ENCODE measurements at places on chromosomes 5 and 9.

DNA sequence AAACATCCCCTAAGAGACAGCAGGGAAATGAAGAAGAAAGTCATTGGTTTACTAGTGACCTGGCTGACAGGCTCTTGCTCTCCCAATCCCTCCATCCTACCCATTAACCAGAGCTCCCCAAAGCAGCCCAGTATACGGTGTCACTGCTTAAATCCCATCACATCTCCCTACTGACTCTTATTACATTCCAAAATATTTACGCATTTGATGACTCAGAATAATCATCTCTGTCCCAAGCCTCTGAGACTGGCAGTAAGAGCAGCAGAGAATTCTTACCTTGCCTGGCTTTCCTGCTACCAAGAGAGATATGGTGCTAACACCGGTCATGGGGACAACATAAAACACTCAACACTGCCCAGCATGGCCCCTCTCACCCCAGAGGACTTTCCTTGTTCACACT is 20.2 kb upstream of the WHRN start:
- no peak for DNase-seq

GRCh38 chr5:6525910-6526309 is 77.3 kb downstream of the UBE2QL1 start:
- no peak for DNase-seq

GRCh38 chr9:108606401-108606800 is 249.4 kb downstream of the ACTL7B start:
- no peak for DNase-seq

DNA sequence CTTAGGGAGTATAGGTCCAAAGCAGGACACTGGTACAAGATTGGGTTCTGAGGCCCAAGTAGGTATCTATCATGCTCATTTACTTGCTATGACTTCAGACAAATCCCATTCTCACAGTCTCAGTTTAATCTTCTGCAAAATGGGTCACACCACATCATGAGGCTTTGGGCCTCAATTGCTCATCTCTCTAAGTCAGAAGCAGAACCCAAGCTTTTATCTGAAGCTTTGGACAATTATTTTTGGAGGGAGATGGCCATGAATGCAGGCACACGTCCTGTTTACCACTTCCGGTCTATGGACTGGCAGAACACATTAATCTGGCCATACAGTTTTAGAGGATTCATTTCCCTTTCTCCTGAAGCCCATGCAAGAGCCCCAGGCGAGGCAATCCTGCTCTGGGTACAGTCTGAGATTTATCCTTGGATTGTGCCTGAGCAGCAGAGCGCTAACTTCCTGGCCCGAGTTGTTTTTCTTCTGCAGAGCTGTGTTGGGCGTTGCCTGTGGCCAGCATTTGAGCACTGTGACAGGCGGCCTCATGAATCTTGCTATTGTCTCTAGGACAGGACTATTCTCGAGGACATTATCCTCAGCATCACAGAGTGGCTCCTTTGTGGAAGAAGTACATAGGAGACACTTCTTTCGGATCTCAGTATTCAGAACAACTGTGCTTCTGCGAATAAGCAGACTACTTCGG is 16.1 kb downstream of the SLC22A4 start:
- no peak for DNase-seq

- DNase-seq: no peak
Measured at GRCh38 chr5:58322453-58322852, 137.4 kb downstream of the PLK2 start.

DNA sequence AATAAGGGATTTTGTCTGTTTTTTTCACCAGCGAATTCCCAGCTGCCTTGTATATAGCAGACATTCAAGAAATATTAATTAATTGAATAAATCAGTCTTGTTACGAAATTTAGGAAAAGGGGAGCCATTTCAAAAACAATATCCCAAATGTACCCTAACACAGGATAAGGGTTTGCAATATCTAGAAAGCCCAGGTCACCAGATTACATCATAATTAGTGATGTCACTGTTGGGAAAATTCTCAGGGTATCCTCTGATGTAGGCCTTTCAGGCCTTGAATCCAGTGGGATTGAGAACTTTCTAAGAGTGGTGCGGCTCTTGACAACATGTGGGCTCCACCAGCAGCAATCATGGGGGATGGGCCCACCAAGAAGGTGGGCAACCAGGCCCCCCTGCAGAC is at the start of gene ACTL7A:
TSS of gene ACTL7A (plus strand) at position 270 of the 400 bp plus-strand sequence. CDS start at position 327, 57 bp downstream.
- DNase-seq: no peak

DNA sequence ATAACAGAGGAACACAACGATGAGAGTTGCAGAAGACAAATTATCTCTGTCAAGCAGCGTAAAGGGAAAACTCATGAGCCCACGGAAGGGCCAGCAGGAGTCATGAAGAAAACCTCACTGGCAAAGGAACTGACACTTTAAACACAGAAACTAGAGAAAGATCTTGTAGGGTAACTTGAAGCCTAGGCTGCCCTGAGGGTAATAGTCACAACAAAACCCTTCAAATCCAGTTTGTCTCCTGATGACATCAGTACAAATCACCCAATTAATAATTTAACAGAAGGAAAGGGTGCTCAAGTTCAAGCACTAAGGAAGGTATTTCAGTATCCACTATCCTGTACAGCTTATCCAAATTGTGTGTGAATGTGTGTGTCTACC is 549.1 kb downstream of the MTRR start:
- DNase-seq: peak; percentile 21

DNA sequence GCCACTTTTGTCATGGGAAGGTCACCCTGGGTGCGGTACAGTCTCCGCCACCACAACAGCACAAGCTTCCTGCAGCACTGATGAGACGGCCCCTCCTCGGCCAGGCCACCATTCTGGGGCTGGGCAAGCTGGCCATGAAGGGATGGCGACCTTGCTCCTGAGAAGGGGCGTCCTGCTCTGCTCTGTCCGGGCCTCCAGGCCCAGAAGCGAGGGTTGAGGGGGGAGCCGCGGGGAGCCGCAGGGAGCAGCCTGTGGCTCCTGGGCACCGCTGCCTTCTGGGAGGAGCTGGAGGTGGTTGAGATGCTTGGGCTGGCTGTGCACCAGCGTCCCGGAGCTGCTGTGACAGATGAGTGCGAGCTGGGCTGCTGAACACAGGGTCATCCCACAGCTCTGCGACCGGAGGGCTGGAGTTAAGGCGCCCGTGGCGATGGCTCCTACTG is 84.3 kb upstream of the RAPGEF1 start:
- DNase-seq: no peak

DNA sequence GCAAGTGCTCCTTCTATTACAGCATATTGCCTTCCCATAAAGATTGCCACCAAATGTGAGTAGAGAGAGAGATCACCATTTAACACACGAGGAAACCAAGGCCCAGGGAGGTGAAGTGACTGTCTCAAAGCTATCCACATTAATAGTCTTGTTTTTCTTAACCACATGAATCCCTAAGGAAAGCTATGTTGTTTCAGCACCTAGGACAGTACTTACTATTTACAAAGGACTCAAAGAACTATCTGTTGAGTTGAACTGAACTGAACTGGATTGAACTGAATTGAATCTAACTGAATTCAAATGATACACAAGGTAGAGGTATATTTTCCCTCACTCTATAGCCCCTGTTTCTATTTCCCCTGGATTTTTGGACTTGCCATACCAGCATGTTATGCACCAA is 430.4 kb downstream of the CAAP1 start:
- DNase-seq: no peak

All from DMS79 treated with DMSO at 0.1 percent for 48 hours (cell line).